ENCODE measurements at places on chromosomes 6 and 20. TPM values are rescaled to one million over a fixed set of nuclear protein-coding genes. Genes with fewer than 3 reads are reported as not detected.

DNA sequence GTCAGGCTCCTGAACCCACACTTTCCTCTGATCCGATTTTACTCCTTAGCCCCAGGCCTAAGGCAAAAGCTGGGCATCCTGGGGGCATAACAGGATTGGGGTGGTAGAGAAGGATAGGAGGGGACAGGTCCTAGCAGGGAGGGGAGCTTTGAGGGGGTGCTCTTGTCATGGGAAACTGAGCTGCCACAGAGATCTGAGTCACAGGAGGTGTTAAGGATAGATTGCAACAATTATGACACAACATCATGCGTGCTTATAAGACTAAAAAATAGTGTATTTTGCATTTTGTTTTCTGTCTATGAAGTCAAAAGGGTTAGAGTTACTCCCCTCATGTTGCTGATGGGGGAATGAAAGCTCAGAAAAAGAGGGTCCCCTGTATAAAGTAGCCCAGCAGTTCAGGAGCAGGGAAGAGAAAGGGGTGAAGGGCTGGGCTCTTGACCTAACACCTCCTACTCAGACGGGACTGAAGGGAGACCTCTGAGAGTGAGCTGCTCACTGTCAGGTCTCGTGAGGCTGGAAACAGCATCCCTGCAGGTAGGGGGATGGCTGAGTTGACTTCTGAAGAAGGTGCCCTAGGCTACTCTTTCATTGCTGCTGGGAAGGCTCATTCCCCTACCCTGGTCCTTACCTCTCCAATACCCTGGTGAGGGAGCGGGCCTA, 2.0 kb downstream of the GLP1R start:
- DNase-seq = no peak

OR2H2 gene
- total RNA-seq = not detected

- no peak for DNase-seq
Measured at GRCh38 chr6:46103441-46104115, 26.2 kb upstream of the ENPP4 start.

DNA sequence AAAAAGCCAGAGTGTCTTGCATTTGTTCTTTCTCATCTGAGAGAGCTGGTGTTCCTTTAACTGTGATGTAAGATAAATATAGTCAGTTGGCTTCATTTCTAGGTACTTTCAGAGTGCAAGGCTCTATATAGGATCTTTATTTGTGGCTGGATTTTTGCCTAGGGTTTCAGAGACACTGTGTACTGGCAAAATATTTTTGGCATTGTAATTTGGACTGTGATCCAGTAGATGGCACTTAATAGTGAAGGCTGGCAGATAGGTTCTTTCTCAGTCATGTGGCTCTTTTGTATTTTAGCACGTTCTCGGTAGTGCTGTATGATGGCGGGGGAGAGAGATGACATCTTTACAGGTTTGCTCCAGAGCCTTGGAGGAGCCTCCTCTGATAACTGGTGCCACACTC, 26.8 kb upstream of the SLC35B3 start:
- no peak for DNase-seq

GRCh38 chr20:42749556-42749955, 440.1 kb downstream of the PTPRT start:
- no peak for DNase-seq

DNA sequence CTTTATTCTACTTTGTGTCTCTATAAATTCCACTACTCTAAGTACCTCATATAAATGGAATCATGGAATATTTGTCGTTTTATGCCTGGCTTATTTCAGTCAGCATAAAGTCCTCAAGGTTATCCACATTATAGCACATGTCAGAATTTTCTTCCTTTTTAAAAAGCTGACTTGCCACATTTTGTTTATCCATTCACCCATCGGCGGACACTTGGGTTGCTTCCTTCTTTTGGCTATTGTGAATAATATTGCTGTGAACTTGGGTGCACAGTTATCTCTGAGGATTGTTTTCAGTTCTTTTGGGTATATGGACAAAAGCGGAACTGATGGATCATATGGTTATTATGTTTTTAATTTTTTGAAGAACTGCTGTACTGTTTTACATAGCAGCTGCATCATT, 39.1 kb upstream of the ME1 start:
- DNase-seq = no peak

DNA sequence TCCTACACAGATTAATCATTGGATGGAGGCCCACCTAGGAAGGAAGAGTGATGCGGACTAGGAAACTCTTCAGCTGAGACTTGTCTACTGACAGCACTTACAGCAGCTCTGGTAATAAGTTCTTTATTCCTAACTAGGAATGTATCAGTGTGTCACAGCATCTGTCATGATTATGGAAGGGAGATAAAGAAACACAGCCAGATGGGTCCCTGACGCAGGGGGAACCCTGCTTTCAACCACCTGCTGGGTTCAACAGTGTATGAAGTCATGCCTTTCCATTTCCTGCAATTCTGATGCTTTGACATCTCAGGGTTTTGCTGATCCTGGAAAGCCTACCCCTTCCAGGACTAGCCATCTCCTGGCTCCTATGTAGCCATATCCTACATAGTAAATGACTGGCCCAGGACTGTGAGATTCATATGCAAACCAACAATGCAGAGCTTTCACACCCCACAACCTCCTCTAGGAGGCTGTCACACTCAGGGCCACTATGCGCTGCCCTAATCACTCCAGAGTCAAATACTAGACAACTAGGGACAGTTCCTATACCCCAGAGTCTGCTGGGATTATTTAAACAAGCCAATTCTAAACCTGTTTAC, 29.0 kb upstream of the MANEA start:
- DNase-seq = no peak

DNA sequence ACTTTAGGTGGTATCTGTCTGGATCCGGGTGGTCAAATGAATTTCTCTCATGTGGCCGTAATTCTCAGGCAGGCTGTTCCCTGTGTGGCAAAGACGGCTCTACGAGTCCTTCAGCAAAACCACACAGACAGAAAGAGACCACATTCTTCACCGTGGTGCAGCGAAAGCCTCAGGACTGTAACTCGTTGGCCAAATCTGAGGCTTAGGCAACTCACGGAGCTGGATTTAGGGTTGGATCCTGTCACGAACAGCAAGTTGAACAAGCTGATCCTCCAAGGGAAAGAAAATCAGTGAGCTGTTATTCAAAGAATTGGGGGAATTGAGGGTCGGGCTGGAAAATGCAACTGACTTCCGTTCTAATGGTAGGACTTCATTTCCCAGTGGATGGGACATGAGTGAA, 167.4 kb downstream of the ZMYND8 start:
- DNase-seq = no peak

- peak; percentile 50 for DNase-seq
Measured at GRCh38 chr6:125931733-125932450, 24.7 kb upstream of the HINT3 start.

DNA sequence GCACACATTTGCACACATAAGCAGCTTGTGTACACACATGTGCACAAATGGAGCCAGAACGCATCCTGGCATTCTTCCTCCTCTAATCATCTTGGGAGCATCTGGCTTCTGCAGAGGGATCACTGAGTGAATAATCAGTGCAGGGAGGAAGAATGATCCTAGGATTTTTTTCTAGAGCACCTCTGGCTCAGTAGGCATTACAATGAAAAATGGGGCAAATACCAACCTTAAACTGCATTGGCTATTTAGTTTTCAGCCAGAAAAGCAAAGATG, 205.7 kb upstream of the TCF21 start:
- no peak for DNase-seq

PDYN gene
- total RNA-seq = not detected

SLC26A8 gene
- not detected for total RNA-seq

DNA sequence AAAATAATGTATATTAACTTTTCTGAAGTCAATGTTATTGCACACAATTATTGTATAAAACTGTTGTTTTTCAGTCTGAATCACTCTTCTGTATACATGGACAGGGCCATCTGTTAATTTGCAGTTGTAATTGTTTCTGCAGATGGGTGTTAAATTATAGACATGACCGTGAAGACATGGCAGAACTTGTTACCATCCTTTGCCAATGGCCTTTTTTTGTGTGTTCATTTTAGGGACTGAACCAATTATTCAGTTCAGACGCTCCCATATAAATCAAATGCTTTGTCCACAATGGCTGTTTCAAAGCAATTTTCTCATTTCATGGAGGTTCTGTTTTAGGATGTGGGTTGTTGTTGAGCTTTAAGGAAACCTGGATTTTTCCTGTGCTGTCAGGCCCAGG, 533.7 kb downstream of the DOK5 start:
- no peak for DNase-seq

DNA sequence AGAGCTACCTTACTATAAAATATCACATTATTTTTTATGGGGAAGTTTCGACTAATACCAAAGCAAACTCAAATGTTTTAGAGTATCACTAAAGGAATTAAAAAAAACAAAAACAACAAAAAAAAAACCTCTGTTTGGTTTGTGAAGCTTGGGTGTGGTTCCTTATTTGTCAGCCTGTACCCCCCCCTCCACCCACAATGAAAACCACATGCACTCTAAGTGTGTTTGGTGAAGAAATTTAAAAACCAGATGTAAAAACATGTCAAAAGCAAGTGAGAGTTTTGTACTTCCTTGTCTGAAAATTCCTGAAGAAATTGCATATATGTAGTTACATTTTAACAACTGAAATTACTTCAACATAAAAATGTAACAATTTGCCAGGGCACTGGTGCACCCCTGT, 3.1 kb downstream of the STK38 start:
- no peak for DNase-seq

DNA sequence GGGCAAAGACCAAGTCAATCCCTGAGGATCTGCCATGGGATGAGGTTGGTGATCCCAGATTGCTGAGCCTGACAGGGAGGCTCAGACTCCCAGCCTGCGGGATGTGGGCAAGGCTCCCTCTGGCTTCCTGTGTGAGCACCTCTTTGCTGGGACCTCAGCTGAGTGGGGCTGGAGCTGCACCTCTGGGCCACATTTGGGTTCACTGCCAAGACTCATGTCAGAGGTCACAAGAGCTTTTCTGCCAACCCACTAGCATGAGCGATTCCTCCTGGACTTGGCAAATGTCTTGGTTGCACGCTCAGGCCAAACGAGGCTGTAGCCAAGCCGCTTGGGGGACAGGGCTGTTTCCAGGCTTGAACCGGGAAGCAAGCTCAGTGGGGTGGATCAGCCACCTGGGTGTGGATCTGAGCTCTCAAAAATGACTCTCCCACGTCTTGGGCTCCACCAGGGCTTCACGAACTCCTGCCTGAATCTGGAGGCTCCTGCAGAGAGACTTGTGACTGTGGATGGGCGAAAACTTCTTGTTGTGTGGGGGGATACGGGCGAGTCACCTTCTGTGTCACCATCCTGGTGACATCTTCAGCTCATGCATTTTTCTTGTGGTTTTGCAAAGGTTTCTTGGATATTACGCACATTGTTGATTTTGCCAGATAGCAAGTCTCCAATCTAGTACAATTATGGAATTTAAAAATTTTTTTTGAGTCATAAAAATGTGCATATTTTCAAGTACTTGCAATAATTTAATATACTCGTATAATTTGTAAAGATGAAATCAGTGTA, 359.5 kb downstream of the CDH4 start:
- no peak for DNase-seq

DNA sequence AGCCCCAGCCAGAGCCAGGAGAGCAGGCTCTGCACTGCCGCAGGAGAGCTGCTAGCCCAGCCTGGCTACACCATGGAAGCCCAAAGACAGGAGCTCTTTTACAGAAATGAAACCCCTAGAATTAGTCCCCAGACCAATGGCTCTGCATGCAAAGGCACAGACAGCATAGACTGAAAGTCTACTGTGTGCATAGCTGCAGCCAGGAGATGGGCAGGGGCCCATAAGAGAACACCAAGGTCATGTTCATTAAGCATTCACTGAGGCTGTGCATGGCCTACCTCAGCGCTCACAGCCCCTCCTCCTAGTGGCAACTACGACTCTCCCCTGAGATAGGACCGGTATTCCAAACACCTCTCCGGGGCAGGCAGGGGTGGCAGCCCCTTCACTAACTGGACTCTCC, 34.9 kb downstream of the SNX5 start:
- no peak for DNase-seq

DNA sequence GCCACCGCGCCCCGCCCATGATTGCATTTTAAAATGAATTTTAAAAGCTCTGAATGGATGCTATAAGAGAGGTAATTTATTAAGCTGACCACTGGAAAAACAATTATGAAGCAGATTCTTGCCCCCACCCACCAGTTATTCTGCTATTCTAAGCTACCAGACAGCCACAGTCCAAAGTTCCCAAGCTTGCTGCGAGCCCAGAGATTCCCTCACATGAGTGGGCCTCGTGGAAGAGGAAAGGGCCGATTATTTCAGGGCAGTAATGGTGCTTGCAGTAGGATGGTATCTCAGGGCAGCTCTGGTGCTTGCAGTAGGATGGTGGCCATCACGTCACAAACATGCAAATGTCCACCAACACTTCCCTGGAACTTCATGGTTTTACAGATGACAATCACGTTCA, 56.7 kb downstream of the SLC22A23 start:
- no peak for DNase-seq

- DNase-seq = no peak
Measured at GRCh38 chr20:49624317-49624716, 56.4 kb upstream of the PTGIS start.

GRCh38 chr6:148250975-148251685, 91.5 kb upstream of the SASH1 start:
- DNase-seq = peak; percentile 32

DNA sequence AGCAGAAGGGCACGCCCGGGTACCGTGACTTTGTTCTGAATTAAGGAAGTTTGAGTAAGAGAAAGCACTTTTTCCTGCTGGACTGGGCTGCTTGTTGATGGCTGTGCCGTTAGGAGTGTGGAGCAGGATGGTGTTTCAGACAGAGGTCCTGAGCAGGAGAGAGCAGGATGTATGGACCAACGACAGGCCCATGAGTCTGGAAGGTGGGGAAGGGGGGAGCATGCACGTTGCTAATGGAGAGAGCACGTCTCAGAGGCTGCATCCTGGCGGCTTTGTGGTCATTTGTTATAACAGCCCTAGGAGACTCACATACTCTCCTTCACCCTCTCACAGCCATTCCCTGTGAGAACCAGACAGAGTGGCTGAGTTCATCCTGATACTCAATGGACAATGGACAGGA, 56.8 kb downstream of the PHACTR3 start:
- DNase-seq = no peak

DNA sequence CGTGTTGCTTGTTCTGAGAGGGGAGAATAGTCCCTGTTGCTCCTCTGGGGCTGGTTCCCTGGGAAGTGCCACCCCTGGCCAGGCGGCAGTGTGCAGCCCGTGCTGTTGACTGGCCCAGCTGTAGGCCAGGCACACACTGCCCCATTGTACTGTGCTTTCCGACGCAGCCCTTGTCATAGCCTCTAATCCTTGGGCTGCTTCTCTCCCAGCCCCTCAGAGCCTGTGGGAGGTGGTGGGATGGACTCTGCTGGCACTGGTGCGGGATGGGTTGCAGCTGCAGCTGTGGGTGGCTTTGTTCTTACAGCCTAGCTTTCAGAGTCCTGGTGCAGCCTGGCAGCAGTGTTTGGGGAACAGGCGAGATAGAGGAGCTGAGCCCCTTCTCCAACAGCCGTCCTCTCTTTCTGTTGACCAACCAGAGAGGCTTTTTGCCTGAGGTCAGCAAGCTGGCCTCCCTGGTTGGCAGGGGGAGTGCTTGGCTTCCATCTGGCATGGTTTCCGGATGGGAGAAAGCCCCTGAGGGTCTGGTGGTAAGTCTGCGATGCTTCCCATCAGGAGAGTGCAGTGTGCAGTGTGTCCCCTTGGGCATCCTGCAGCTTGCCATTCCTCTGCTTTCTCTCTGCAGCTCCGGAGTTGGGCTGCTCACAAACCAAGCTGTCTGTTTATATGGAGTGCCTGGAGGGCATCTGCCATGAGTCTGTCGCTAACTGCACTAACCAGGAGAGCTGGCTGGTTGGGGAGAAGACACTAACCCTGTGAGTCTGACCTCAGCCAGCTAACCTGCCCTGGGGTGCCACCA, 12.1 kb downstream of the TJAP1 start:
- no peak for DNase-seq
